CD4-positive, alpha-beta T cell treated with Interleukin-21 for 1 hour (primary cell): ENCODE measurements at places on chromosomes 1 and 21.

DNA sequence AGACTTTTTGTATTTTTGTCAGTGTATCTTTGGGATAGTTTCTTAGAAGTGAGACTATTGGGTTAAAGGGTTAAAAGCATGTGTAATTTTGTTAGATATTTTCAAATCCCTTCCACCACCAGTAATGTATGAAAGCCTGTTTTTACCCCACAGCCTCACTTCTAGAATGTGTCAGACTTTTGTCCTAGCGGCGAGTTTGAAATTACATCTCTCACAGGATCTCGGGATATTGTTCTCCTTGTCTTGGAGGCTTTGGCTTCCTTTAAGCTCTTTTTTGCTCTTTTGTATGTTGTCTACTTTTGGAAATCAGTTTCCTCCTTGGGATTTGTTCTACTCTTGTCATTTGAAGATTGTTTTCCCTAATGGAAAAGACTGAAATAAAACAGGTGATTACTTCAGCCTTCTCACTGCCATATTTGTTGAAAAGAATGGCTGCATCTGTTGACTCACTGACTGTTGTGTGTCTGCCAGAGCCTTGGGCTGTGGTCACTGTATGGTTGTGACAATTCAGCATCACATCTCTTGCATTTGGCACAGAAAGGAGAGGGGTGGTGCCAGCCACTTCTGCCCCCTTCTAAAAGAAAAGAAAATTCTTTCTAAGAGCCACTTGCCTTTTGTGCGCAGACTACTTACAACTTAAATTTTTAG is 22.6 kb downstream of the ST3GAL3 start:
- no peak for DNase-seq

- DNase-seq = no peak
These were observed 71.4 kb upstream of the CLDN14 start for GRCh38 chr21:36551321-36551720.

DNA sequence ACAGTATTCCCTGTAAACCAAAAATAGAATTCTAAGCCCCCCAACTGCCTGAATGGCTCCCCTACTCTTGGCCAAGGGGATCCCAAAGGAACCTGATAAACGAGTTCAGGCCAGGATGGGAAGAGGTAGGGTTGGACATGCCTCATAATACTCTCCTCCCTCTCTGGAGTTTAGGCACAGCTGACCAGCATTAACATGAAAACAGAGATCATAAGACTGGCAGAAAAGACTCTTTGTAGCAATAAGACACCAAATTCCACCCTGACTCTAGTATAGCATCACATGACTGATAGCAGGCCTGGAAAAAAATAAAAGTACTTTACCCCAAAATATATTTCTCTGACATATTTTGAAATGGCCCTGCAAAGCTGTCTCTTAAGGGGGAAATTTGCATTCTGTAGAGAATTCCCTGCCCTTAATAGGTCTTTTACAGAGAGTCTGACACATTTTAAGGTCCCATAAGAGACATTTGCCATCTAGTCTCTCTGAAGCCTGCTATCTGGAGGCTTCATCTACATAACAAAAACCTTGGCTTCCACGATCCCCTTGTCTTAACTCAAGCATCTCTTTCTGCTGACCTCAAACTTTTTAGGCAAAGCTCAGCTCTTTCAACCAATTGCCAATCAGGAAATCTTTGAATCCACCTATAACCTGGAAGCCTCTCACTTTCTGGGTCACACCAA is 55.9 kb downstream of the SIK1 start:
- DNase-seq = no peak

GRCh38 chr1:91529856-91530255 is 29.2 kb downstream of the CDC7 start:
- DNase-seq = peak; percentile 38

GRCh38 chr1:116489231-116489697 is 81.6 kb downstream of the CD58 start:
- no peak for DNase-seq

DNA sequence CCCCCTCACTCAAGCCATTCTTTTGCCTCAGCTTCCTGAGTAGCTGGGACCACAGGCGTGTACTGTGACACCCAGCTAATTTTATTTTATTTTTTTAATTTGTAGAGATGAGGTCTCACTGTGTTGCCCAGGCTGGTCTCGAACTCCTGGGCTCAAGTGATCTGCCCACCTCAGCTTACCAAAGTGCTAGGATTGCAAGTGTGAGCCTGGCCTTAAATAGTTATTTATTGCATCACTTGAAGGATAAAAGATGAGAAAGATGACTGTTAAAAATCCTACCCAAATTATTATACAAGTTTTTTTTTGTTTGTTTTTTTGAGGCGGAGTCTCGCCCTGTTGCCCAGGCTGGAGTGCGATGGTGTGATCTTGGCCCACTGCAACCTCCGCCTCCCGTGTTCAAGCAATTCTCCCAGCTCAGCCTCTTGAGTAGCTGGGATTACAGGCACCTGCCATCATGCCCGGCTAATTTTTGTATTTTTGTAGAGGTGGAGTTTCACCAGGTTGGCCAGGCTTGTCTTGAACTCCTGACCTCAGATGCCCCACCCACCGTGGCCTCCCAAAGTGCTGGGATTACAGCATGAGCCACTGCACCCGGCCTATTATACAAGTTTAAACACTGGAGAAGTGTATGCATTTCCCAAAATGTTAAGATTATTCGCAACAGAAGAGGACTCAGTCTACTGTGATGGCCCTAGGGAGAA is 2.3 kb downstream of the UTP11 start:
- no peak for DNase-seq

DNA sequence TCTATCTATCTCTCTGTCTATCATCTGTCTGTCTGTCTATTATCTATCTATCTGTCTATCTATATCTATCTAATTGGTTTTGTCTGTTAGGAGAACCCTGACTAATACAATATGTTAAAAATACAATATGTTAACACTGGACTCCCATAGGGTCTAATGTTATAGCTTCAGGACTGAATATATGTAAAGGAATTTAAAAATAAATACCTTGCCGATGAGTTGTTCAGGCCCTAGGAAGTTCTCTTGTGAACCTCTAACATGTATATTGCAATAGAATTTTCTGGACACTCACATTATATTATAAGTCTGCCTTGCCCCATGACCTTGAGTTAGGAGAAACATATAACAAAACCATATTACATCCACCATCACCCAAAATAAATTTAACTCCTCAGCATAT is 900.6 kb downstream of the NCAM2 start:
- no peak for DNase-seq

DNA sequence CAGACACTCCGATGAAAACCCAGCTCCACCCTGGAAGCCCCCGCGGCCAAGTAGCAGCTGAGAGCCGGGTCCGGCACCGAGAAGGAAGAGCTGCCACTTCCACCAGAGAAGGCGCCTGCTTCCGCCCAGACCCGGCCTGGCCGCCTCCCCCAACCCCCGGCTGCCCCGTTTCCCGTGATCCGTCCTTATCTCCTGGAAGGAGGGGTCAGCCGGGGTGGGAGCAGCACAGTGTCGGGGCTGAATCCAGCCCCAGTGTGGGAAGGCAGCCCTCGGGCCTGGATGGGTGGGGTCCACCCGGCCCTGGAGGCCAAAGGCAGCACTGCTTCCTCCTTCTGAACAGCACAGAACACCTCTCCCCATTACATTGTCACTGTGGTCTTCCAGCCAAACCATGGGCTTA is 69.4 kb downstream of the MEGF6 start:
- no peak for DNase-seq

GRCh38 chr1:53505401-53505800 is 46.2 kb downstream of the DMRTB1 start:
- no peak for DNase-seq

- DNase-seq = no peak
These were observed 29.4 kb downstream of the SNX27 start for GRCh38 chr1:151641229-151641628.

DNA sequence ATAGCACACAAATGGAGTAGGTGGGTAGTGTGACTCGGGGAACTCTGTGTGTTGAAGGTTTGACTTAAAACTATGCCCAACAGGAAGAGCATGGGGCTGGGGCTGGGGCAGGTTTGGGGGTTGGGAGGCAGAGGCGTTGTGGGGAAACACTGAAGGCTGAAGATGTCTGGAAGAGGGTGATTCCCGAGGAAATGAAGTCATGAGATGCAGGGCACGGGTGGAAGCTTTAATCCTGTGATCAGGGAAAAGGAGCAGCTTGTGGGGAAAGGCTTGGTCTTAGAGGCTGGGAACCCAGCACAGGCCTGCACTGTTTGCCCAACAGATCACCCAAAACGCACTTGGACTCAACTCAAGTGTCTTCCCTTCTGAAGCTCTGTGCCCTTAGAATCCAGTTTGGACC is 26.6 kb upstream of the CTBS start:
- no peak for DNase-seq

DNA sequence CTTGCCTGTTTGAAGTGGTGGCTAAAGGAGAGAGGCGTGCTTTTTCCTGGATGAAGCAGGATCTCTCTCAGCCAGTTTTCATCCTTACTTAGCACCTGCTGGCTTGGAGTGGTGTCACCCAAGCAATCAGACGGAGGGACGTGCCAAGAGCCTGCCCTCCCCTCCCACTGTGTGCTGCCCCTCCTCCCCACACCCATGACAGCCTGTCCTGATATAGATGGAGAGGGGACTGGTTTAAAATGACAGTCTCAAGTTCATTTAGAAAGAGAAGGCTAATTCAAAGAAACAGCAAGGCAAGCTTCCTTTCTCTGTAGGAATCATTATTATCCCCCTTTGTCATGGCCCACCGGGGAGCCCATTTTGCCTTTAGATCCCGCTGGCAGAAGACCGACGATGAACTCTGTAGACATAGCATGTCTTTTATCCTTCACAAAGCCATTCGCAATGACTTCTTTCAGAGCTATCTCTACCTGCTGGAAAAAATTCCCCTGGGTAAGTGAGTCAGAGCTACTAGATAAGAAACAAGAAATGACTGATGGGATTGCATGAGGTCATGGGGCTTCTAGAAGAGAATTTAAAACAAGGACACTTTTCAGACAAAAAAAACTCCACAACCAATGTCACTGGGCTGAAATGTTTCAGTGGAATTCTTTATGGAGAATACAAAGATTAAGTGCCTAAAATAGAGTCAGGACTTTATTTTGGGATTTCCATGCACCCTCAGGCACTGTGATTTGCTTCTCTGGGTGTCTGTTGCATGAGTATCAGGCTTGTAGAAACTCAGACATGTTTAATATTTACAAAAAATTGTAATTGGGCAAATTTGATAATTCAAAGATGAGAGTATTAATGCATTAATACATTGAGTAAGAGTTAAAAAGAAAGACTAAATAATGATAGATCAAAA is at the start of gene NTMT2:
NTMT2 (plus strand) TSS at position 190 of the 907 bp plus-strand sequence; CDS start at position 339, 149 bp downstream.
- no peak for DNase-seq

- DNase-seq = no peak
These were observed 330.5 kb upstream of the B3GALT2 start for GRCh38 chr1:193516755-193517388.

DNA sequence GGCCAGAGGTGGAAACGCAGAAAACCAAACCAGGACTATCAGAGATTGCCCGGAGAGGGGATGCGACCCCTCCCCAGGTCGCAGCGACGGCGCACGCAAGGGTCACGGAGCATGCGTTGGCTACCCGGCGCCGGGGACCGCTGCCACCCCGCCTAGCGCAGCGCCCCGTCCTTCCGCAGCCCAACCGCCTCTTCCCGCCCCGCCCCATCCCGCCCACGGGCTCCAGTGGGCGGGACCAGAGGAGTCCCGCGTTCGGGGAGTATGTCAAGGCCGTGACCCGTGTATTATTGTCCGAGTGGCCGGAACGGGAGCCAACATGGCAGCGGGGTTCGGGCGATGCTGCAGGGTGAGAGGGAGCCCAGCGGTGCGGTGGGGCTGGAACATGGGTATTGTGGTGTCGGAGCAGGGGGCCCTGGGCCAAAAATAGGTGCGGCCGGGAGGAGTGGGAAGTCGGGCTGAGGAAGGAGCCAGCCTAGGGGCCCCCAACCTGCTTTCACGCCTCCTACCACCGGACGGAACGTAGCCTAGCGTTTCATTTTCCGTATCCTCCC is at the start of gene ACADM:
ACADM (plus strand) TSS at position 238 of the 551 bp plus-strand sequence; CDS start at position 317, 79 bp downstream.
- peak; percentile 83 for DNase-seq

- DNase-seq = no peak
These were observed 5.0 kb downstream of the PCNX2 start for GRCh38 chr1:233290396-233291034.

GRCh38 chr1:208278638-208279037 is 34.5 kb upstream of the PLXNA2 start:
- no peak for DNase-seq

DNA sequence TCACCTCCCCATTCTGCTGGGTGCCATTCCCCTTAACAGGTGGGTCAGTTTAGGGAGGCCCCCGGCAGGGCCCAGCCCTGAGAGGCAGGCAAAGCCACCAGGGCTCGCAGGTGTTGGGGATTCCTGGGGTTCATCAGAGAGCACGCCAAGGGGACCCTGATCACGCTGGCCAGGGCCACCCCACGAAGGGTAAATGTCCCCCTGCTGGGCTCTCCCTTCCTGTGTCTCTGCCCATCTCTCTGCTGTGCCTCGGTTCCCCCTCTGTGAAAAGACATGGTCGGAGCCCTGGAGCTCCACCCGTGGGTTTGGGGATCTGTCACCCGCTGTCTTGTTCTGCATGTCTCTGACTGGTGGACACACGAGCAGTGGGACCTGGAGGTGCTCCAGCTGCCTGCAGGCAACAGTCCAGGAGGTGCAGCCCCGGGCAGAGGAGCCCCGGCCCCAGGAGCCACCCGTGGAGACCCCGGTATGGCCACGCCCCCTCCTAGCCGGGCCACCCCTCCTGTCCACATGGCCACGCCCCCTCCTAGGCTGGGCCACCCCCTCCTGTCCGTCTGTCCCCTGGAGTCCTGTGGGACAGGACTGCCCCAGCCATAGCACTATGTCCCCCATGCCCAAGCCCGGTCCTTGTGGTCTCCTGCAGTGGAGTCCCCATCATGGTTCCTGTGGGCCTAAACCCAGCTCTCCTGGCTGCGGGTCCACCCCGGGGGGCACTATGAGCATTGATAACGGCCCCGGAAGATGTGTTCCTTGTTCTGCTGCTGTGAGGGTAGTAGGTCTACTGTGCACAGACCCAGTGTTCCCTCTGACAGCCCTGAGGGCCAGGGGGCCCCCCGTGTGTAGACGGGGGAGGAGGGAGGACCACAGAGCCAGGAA is 6.5 kb downstream of the AIRE start:
- DNase-seq = no peak

DNA sequence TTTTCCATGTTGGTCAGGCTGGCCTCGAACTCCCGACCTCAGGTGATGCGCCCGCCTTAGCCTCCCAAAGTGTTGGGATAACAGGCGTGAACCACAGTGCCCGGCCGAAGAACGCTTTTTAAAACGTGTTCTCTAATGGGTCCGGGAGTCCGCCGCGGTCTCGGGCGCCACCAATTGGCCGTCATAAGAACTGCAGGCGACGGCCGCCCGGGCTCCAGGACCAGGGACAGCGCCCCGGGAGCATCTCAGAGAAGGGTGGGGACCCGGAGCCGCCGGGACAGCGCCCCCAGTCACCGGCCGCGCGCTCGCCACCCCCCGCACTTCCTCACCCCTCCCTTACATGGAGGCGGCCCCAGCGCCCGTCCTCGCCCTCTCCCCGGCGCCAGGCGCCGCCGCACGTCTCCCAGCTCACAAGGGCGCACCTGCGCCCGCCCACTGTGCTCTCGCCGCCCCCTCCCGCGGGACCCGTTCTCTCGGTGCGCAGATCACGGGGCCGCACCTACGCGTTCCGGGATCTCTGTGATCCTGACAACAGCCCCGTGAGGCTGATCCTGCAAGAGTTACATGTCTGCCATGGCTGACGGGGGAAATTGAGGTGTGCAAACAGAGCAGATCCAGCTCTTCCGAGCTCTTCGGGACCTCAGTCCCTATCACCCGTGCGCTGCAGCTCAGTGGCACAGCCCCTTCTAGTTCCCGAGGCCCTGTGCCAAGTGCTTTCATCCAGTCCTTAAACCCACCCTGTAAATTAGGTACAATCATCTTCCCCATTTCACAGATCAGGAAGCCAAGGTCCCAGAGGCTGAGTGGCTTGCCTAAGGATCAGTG is 9.8 kb downstream of the RAP1GAP start:
- DNase-seq = peak; percentile 86
